ENCODE measurements at places on chromosomes 3 and 15.
A peak's percentile ranks its signal among the peaks of the same experiment; 100 is the strongest.

DNA sequence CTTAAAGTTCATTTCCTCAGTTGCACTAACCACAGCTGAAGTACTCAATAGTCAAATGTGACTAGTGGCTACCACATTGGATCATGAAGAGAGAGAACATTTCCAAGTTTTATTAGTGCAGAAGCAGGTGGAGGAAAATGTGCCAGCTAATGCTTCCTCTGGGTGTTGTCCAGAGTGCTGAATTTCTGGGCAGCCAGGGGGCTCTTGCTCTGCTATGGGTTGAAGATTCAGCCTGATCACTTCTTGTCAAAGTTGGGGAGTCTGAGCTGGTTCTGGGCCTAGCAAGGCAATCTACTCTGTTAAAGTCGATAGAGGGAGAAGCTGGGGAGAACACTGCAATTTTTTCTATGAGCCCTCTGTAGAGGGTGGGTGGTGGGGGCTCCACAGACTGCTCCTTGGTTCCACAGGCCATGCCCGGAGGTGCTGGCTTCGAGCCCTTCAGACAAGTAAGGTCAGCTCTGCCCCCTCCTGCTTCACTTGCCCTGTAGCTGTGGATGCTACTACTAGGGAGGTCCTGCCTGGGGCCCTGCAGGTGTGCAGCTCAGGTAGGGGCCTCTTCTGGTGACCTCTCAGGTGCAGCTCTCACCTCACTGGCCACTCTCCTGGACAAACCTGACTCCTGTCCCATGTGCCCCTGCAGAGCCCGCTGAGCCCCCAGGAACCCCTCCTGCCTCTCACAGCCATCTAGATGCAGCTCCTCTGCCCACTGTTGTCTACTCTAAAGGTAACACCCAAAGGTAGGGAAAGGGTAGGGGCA, 8.2 kb downstream of the ALG3 start:
- no peak for DNase-seq

DNA sequence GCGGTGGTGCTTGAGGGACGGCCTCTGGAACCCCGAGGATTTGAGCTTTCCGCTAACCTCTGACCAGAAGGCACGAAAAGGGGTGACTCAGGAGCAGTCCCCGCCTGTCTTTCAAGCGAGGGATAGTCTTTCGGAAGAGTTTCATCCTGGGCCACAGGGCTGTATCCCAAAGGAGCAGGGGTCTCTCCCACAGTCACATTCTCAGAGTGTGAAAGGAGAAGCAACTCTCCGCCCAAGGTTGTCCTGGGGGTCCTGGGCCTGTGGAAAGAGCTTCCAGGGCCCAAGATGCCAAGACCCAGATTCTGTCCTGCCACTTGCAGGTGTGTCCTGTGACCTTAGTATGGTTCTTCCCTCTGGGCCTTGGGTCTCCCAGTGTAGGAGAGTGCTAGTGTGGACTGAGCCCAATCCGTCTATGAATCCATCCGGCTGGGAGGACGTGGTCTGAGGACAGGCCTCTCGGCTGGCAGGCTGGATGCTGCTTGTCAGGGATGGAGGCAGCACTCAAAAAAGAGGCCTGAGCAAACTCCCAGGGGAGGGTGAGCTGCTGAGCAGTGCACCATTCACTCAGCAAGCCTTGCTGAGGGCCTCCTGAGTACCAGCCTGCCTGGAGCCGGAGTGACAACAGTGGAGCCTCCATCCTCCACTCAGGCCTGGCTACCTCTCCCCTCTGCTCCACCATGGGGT, 1.6 kb upstream of the DUSP7 start:
- DNase-seq, result no peak

DNA sequence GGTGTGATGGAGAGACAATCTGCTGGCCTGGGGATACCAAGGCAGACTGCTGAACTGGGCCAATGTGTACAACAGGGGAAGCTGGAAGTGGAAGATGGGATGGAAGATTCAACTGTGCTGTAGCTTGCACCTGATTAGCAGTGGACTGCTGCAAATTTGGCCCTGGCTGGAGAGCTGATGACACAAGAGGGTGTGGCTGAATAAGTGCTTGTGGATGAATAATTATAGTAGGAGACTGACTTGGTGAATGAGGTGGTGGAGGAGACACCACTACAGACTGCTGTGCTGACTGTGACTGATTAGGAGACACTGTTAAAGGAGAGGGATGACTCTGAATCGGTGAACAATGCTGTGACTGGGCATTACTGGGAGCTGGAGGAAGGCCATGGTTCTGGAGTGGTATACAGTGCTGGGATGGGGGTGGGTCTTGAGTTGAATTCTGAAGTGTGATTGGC, 52.5 kb downstream of the PHC3 start:
- DNase-seq, result no peak

DNA sequence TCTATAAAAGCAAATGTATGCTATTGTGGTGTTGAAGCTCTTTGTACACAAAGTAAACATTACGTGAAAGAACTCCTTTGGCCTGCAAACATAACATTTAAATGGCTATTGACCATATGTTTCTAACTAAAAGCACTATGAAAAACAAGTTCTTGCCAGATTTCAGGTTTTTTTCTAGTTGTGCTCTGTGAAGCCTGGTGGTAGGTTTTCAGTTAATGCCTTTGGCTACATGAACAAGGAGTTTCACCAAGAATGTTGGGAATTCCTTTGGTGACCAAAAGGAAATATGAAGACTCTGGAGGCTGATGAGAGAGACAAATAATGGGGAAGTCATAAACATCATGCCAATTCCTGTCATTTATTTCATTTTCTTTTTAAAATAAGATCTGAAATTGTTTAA, 66.0 kb downstream of the RBMS3 start:
- DNase-seq, result no peak

DNA sequence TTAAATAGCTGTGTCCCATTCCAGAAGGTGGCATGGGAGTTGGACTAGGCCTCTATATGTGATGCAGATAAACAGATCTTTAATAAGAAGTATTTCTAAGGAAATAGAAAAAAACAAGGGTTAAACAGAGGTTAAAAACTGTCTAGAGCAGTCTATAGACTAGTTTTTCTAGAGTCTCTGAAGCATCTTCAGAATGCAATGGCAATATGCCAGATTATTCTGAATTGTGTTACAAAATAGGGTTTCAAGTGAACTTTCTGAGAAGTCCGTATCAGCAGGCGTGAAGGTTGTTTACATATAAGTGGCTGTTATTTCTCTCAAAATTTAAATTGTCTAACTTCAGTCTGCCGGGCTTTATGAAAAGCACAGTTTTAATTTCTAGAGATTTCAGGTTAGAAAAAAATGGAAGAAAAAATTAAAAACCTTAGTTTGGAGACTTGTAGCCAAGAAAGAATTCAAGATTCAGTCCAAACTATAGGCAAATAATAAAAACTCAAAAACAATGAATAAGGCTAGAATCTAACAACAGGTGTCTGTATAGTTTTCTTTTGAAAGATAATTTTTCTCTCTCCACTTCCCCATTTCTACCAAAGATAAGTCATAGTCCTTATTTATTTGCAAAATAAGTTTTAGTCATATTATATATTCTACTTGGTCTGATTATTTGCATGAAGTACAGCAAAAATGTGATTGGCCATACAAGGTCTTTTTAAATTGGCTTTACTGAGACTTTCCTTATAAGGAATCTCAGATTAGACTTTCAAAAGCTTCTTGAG, 55.2 kb downstream of the OSTN start:
- no peak for DNase-seq

GRCh38 chr15:66580643-66581042, 14.8 kb upstream of the LCTL start:
- no peak for DNase-seq

DNA sequence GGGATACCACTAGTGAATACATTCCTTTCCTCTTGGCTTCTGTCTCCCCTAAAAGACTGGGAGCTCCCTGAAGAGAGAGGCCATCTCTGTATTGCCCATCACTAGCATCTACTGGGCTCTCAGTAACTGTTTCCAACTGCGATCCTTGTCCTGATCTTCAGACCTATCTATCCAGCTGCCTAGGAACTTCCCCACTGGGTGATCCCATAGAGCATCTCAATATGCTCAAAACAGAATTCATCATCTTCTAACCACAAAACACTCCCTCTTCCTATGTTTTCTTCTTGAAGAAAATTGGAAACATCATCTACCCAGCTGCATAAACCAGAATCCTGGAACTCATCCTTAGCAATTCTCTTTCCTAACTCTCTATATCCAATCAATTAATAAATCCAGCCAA, 54.6 kb downstream of the PLD1 start:
- DNase-seq, result no peak

GRCh38 chr3:149969110-149969939, 1.4 kb downstream of the PFN2 start:
- peak; percentile 6 for DNase-seq

- no peak for DNase-seq
These were observed 47.7 kb upstream of the GRIP2 start for GRCh38 chr3:14587740-14588360.

DNA sequence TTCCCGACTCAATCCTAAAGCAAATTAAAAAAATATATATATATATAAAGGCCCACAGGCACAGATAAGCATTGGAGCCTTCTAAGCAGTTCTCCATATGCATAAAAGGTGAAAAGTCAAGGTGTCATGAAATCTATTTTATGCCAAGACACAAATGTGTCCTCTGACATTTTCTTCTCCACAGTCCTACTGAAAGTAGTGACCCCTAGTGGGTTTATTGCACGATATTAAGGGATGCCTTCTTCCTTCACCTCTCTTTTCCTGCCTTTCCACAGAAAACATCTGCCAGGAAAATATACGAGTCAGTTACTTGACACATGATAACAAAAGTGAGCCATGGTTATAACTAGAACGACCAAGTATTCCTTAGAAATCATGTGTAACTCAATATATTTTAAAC, 303.2 kb downstream of the TIGIT start:
- DNase-seq, result no peak

GRCh38 chr3:114370537-114371174, 76.8 kb downstream of the TIGIT start:
- DNase-seq, result no peak

DNA sequence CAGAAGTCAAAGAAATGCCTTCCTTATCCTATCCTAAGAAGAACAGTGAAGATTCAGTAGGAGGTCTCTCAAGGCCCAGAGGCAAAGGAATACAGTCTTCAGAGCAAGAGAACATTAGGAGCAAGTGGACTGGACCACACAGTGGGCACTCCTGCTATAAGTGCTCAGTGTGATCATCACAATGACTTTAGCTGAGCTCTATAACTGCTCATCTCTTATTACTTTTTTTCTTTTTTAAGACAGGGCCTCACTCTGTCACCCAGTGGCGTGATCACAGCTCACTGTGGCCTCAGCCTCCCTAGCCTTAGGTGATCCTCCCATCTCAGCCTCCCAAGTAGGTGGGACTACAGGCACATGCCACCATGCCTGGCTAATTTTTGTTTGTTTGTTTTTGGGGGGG, 48.1 kb downstream of the COL8A1 start:
- no peak for DNase-seq

DNA sequence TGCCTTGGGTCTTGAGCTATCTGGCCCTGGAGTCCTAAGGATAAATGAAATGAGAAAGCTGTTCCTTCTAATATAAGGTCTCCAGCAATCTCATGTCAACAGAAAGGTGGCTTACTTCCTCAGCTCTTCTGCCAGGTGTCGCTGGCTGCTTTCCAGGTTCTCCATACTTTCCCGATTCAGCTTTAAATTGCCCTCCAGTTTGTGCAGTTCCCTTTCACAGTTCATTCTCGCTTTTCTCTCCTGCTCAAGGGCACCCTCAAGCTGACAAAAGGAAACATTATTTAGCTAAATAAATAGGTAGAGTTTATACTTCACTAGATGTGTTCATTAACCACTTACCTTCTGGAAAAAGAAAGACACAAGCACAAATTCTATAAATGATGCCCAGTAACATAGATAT, 73.0 kb downstream of the MYH15 start:
- no peak for DNase-seq

- no peak for DNase-seq
These were observed 244.4 kb downstream of the SOX2 start for GRCh38 chr3:181956122-181956521.

DNA sequence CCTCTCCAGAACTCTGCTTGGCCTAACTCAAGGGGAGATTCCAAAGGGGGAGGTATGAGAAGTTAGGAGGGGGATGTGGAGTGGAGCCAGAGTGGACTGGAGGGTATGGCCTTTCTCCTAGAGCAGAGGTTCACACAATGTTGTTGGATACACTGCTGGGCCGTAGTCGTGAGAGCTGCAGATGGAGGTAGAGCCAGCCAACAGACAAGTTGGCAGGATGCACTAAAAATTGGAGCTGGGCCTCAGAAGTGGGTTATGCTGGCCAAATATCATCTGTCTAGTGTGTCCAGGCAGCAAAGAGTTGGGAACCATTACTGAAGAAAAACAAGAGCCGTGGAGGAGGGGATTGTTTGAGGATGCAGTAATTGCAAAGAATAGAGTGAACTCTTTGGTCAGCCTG, 27.7 kb upstream of the LRRFIP2 start:
- no peak for DNase-seq

DNA sequence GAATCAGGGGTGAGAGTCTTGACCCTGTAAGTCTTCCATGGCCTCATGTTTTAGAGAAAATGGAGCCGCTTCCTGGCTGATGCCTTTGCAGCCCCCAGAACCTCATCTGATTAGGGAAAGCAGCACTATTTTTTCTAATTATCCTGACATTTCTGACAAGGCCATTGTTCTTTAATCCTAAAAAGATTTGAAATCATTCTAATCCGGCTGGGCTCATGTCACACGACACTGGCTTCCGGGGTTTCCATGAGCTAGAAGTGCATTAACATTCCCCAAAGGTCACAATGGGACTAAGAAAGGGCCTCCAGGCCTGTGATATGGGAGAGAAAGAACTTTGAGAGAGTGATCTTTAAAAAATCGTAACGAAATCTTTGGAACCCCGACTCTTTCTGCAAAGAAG, 33.1 kb downstream of the RBP2 start:
- no peak for DNase-seq

GRCh38 chr3:188437926-188438325, 284.0 kb downstream of the LPP start:
- no peak for DNase-seq

Measured in hypothalamus (tissue), 51 donors.